ENCODE measurements at places on chromosomes 3 and 15. TPM values are rescaled to one million over a fixed set of nuclear protein-coding genes. Genes with fewer than 3 reads are reported as not detected.

The GHSR gene
- total RNA-seq: not detected

The PLS1 gene
- total RNA-seq: 50.4 TPM

- H3K4me1 ChIP-seq: 0 out of 2 replicates have a peak, but pooled peaks cover 7% of the 10 kb centered on the region
- H3K36me3 ChIP-seq: no peaks in the 10 kb centered on the region
- no peaks in the 10 kb centered on the region for H3K27me3 ChIP-seq
- H3K27ac ChIP-seq: no peak overlapping the region
- peak; percentile 72 for DNase-seq
- H3K4me3 ChIP-seq: no peak overlapping the region
Observed at GRCh38 chr3:50194128-50194902, 2.9 kb downstream of the GNAT1 start.

GRCh38 chr3:17307482-17307881 is 422.7 kb downstream of the PLCL2 start:
- H3K27ac ChIP-seq: no peak overlapping the region
- no peaks in the 10 kb centered on the region for H3K36me3 ChIP-seq
- no peak for DNase-seq
- H3K27me3 ChIP-seq: no peaks in the 10 kb centered on the region
- H3K4me3 ChIP-seq: no peak overlapping the region

The C15orf62 gene
- 0.23 TPM for total RNA-seq

The FBXW12 gene
- not detected for total RNA-seq

GRCh38 chr3:119401503-119402440 is 61.6 kb downstream of the TMEM39A start:
- no peak for DNase-seq
- no peaks in the 10 kb centered on the region for H3K4me1 ChIP-seq
- no peaks in the 10 kb centered on the region for H3K27me3 ChIP-seq

The SENP8 gene
- total RNA-seq: 1.9 TPM

DNA sequence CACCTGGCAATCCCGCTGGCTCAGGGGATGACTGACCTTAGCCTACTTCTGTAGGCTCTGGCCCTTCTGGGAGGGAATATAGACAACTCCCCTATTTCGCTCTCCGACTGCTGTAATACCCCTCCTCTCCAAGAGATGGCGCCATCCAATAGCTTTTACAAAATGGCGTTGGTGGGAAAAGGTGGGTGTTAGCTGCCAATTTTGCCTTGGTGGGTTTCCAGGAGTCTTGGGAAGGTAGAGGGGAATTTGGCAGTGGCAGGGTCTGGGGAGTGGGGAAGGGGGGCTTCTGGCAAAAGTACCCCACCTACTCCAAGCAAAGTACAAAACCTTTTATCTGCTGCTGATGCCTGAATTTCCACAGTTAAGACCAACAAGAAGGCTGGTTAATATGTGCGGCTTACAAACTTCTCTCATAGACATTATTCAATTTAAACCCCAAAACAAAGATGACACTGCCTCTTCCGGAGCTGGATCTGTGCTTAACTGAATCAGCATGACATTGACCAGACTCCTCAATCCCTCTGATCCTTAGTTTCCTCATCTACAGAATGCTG is 62.1 kb downstream of the RASGRF1 start:
- DNase-seq: peak; percentile 46
- H3K4me3 ChIP-seq: no peak overlapping the region
- no peaks in the 10 kb centered on the region for H3K4me1 ChIP-seq
- H3K27me3 ChIP-seq: no peaks in the 10 kb centered on the region
